ENCODE measurements at places on chromosomes 13 and 19.

DNA sequence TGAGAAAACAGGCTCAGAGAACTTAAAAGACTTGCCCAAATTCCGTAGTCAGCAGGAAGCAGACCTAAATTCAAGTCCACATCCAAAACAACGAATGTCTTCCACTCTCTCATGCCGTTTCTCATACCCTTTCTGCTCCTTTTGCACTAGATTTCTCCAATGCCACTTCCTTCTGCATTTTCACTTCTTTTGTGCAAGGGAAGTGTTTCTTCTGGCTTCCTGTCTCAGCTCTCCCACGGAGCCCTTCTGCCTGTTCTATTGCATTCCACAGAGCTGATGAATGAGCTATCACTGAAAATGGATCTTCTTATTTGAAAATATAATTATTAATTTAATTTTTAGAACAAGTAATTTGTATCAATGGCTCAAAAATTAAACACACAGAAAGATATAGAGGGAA lies 56.1 kb upstream of the STK24 start:
- DNase-seq: no peak

DNA sequence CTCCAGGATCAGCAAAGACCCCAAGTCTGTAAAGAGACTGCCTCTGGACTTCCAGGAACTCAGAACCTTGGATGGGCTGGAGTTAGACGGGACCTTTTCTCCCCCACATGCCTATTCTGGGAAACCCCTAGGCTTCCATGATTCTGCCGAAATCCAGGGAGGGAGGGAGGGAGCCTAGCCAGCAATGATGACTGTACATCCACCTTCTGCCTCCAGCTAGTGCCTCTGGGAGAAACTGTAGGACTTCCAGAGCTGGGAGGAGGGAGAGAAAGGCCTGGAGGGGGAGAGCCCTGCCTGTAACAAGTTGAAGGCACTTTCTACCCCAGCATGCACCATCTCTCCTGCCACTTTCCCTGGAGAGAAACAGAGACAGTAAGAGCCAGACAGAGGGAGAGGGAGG lies 6.0 kb upstream of the HAS1 start:
- no peak for DNase-seq

DNA sequence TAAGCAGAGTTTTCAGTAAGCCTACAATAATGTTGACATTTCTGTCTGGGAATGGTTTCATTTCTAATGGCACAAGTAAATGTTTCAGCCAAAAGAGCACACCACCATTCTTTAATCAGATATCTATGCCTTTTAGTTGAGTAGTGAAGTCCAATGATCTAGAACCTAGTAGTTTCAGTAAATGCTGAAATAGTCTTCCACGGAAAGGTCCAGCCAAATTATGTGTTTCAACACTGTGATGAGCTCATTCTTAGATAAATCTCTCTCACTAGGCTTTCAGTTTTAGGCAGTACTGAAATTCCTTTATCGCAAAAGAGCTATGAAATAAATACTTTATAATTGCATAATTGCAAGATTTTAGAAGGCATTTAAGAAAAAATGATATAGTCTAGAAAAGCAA lies 816.8 kb upstream of the PCDH9 start:
- no peak for DNase-seq

DNA sequence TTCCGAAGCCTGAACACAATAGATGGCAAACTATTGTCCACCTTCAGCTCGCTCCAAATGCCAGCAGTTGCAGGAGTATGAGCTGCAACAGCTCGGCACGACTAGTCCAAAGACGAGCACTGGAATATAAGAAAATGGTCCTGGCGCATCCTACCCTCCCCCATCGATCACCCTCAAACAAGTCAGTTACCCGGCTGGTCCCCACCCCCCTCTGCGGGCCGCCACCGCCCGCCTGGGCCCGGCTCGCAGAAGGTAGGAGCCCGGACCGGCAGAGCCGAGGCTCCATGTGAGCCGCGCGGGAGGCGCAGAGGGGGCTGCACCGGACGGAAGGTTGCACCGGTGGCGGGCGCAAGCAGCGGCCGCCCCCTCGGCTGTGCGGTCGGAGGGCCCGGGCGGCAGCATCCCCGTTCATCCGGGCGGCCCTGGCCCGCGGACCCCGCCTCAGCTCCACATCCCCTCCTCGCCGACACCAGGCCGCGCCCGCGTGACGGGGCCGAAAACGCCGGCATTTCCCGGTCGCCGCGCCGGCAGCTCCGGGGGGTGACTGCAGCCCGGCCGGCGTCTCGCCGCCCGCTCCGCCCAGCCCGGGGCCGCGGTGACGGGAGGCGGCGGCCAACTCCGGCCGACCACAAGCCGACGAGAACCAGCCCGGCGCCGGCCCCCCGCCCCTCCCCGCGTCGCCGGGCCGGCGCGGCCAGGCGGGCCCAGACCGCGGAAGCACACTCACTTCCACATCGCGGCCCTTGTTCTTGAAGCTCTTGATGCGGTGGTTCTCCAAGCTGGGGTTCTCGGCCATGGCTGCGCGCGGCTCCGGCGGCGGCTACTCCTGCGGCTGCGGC lies 552 bp downstream of the KPNA3 start:
- DNase-seq: no peak

GRCh38 chr13:40528881-40529280 lies 137.6 kb downstream of the FOXO1 start:
- no peak for DNase-seq

- DNase-seq: no peak
Measured at GRCh38 chr19:16435238-16435917, 36.4 kb downstream of the EPS15L1 start.

DNA sequence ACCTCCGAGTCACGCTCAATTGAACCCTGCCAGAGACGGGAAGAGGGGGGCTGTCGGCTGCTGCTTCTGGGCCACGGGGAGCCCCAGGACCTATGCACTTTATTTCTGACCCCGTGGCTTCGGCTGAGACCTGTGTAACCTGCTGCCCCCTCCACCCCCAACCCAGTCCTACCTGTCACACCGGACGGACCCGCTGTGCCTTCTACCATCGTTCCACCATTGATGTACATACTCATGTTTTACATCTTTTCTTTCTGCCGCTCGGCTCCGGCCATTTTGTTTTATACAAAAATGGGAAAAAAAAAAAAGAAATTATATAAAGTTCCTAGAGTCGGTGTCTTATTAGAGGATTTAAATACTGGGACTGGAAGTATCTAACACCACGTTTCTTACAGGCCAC lies 11.7 kb downstream of the TRIP10 start:
- DNase-seq: no peak

GRCh38 chr19:447816-448560 lies 12.8 kb downstream of the SHC2 start:
- DNase-seq: no peak

GRCh38 chr19:6866741-6867151 lies 20.6 kb upstream of the ADGRE1 start:
- no peak for DNase-seq

GRCh38 chr19:43636121-43636683 lies 3.4 kb downstream of the CADM4 start:
- no peak for DNase-seq

- DNase-seq: no peak
Measured at GRCh38 chr13:31674051-31674450, 65.3 kb upstream of the RXFP2 start.

- no peak for DNase-seq
Measured at GRCh38 chr19:30887042-30887441, 462.2 kb downstream of the TSHZ3 start.

DNA sequence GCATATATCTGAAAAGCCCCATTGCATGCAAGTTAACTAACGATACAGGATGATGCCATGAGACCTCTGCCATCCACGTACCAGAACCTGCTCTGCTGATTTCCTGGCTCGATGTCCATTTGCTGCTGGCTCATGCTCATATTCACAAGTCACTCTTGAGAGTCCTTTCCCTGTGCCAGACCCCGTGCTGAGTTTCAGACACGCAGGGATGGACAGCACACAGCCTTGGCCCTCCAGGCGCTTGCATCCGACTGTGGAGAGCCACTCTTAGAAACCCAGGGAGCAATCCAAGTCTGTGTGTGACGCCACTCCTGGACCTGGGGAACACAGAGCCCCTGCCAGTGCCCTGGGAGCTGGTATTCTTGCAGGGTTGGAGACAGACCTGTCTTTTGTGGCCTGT lies 37.6 kb upstream of the TSHZ3 start:
- DNase-seq: no peak

- peak; percentile 13 for DNase-seq
Measured at GRCh38 chr13:103140001-103140671, 73.9 kb upstream of the SLC10A2 start.

GRCh38 chr13:29583073-29583785 lies 12.3 kb downstream of the SLC7A1 start:
- DNase-seq: no peak

GRCh38 chr19:2888731-2889224 lies 11.9 kb upstream of the ZNF57 start:
- no peak for DNase-seq

GRCh38 chr19:7265963-7266362 lies 28.3 kb downstream of the INSR start:
- DNase-seq: no peak

Data from Panc1 (cell line).